Immature natural killer cell (primary cell): ENCODE measurements at places on chromosomes 6 and 20.

DNA sequence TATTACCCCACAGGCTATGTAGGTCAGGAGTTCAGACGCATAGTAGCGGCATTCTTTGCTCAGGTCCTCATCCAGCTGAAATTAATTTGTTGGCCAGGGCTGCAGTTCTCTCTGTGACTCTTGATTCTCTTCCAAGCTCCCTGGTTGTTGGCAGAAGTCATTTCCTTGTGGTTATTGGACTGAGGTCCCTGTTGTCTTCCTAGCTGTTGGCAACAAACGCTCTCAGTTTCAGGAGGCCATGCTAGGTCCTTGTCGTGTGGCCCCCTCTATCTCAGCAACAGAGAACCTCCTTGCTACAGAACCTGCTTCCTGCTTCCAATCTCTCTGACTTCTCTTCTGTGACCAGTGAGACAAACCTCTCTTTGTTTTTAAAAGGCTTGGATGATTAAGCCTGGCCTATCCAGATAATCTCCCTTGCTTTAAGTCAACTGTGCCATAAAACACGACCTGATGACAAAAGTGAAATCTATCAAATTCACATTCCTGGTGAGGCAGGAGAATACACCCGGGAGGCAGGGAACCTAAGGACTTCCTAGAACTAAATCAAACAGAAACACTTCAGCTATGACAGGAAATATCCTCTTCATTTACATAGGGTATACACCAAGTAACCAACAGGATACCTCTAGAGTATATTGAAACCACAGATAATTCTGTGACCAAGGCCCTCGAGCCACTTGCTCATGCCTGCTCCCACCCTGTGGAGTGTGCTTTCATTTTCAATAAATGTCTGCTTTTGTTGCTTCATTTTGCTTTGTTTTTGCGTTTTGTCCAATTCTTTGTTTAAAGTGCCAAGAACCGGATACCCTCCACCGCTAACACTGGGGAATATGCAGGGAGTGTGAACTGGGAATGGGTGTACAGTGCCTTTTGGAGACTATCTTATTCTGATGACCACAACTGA lies 196.0 kb downstream of the BTBD3 start:
- H3K27me3 ChIP-seq, result no peaks in the 10 kb centered on the region
- H3K27ac ChIP-seq, result peak overlapping the region; percentile 35
- peak overlapping the region; percentile 18 for H3K4me3 ChIP-seq

- DNase-seq, result no peak
- peak overlapping the region; percentile 56 for H3K4me3 ChIP-seq
- no peaks in the 10 kb centered on the region for H3K27me3 ChIP-seq
- peaks cover 62% of the 10 kb centered on the region for H3K4me1 ChIP-seq
- H3K27ac ChIP-seq, result peak overlapping the region; percentile 57
Observed at GRCh38 chr6:11275598-11275997, 43.1 kb upstream of the NEDD9 start.

DNA sequence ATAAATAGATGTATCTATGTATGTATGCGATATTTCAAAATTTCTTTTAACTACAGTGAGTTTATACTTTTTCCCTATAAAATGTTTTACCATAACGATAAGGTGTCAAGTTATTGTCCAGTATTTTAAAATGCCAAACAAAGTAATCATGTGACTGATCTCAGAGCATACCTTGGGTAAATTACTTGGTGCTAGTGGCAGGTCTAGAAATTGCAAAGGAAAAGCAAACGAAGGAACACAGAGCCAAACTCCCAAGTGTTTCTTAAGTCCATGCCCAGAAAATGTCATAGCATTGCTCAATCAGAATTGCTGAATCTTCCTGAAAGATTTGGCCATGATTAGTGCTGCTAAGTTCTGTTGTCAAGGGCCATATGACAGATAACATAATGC lies 77.5 kb downstream of the CAP2 start:
- DNase-seq, result no peak
- H3K27ac ChIP-seq, result no peak overlapping the region
- H3K36me3 ChIP-seq, result no peaks in the 10 kb centered on the region
- H3K4me1 ChIP-seq, result no peaks in the 10 kb centered on the region

- H3K27me3 ChIP-seq, result peaks cover 13% of the 10 kb centered on the region
- no peaks in the 10 kb centered on the region for H3K4me1 ChIP-seq
- H3K4me3 ChIP-seq, result no peak overlapping the region
- H3K36me3 ChIP-seq, result no peaks in the 10 kb centered on the region
- no peak for DNase-seq
- H3K27ac ChIP-seq, result no peak overlapping the region
Observed at GRCh38 chr6:44000164-44000842, 126.9 kb downstream of the MRPL14 start.

GRCh38 chr6:151493804-151494234 lies at the start of gene CCDC170:
Gene CCDC170, plus strand, starts transcription at chr6:151494017. Its CDS starts 112 bp downstream, at chr6:151494129.
- no peaks in the 10 kb centered on the region for H3K36me3 ChIP-seq
- peak within 1 kb of the TSS; percentile 33 for H3K4me3 ChIP-seq
- no peak within 1 kb of the TSS for H3K27ac ChIP-seq
